Epithelial cell of prostate (primary cell): ENCODE measurements at places on chromosomes 4 and X.

DNA sequence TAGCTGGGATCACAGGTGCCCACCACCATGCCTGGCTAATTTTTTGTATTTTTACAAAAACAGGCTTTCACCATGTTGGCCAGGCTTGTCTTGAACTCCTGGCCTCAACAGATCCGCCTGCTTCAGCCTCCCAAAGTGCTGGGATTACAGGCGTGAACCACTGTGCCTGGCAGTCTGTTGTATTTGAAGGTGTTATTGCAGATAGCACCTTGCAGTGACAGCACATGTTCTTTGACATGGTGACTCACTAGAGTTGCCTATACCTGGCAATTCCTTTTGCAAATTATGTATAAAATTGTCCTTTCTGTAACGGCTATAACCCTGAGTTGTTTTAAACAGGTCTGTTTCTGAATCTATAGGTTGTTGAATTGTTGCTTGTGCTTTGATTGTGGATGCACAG lies 7.9 kb downstream of the OGT start:
- DNase-seq, result no peak

GRCh38 chrX:103253608-103254007 lies 1.3 kb downstream of the TCEAL8 start:
- DNase-seq, result no peak

GRCh38 chr4:113908829-113909228 lies 70.6 kb downstream of the ARSJ start:
- no peak for DNase-seq

DNA sequence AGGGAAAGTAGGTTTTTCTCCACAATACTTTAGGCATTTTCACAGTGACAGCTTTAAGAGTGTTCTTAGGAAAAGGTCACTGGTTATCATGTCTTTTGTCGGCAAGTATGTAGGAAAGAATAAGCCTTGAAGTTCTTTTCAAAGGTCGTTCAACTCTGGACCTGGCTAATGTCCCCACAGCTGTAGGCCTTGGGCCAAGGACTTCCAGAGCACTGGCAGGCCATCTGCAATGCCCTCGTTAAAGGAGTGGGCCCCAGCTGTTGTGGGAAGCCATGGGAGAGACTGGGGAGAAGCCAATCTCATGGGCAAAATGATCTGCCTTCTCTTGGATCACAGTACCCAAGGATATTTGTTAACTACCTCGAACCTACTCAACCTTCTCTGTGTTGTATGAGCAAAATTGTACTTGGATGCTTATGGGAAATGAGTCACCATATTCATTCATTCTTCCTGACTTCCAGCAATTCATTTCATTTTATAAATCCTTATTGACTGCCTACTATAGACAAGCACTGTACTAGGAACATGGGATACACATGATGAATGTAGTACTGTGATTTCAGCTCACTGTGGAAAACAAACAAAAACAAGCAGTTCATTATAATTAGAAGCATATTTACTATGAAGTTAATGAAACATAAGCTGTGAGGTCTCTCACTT lies 141.1 kb upstream of the KIT start:
- DNase-seq, result no peak

- peak; percentile 96 for DNase-seq
Observed at GRCh38 chr4:152997771-152998487, 61.8 kb downstream of the FHDC1 start.

GRCh38 chr4:4574792-4575191 lies 32.9 kb upstream of the STX18 start:
- DNase-seq, result no peak

- no peak for DNase-seq
Observed at GRCh38 chr4:126564283-126564854, 1068.4 kb upstream of the INTU start.

- DNase-seq, result no peak
Observed at GRCh38 chr4:52914051-52914605, 52.0 kb downstream of the RASL11B start.

- DNase-seq, result no peak
Observed at GRCh38 chrX:72621625-72622485, 49.2 kb upstream of the HDAC8 start.

DNA sequence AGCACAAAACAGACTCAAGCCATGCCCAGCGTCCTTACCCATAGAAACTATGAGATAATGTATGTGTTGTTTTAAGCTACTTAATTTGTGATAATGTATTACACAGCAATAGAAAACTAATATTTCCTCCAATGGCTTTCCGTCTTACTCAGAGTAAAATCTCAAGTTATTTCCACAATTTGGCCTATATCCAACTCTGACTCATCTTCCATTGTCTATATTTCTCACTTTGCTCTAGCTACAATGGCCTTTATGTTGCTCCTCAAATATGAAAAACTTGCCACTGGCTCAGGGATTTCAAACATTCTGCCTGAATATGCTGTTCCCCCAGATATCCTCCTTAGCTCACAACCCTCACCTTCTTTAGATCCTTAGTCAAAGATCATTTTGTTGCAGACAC lies 31.6 kb downstream of the IQCM start:
- no peak for DNase-seq

- no peak for DNase-seq
Observed at GRCh38 chr4:67035986-67036385, 509.3 kb downstream of the CENPC start.

DNA sequence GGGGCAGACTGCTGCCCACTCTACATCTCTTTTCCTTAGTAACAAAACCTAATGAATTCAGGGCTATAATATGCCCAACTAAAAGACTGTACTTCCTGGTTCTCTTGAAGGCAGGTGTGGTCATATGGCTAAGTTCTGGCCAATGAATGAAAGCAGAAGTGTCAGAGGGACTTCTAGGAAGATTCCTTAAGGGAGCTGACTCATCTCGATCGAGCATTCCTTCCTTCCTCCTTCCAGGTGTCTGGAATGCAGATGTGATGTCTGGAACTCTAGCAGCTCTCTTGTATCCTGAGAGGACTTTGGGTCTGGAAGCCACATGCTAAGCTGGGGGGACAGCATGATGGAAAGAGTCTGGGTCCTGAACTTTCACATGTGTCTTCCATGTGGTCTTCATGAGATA lies 116.2 kb upstream of the STX18 start:
- DNase-seq, result no peak

DNA sequence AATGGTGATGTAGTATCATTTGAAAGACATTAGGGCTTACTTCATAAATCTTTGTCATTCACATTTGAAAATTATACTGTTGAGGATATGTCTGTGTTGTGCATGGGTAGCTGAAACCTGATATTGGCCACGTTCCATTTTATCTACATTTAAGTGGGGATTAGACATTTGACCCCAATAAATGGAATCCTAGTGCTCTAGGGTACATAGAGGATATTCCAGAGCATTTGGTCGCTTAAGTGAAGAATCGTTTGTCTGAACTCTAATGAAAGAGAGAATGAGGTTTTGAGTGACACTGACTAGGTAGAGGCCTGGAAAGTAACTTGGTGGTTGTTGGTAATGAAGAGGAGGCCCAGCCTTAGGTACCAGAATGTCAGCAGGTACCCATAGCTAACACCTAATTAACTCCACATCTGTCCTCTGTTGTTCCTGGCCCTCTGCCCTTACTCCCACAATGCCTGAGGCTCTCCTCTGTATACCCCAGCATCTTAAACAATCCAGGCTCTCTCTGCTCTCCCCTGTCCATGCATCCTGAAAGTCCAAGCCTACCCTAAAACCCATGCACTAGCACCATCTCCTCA lies 299.5 kb upstream of the KLF3 start:
- no peak for DNase-seq
